Glomerular endothelial cell (primary cell): ENCODE measurements at places on chromosomes 1 and 21. TPM values are rescaled to one million over a fixed set of nuclear protein-coding genes. Genes with fewer than 3 reads are reported as not detected.

MIXL1 gene
- total RNA-seq: 0.10 and 1.6 TPM in 2 replicates

UBXN10 gene
- 0.06 and 0.24 TPM in 2 replicates for total RNA-seq

MRPS15 gene
- total RNA-seq: 59.2 and 82.6 TPM in 2 replicates

PLD5 gene
- 0.10 and 0.29 TPM in 2 replicates for total RNA-seq

PRKCZ gene
- total RNA-seq: 2.3 and 4.0 TPM in 2 replicates

SLAMF7 gene
- total RNA-seq: not detected in 2 replicates

TMIGD3 gene
- total RNA-seq: not detected in 2 replicates

ATP6V0B gene
- total RNA-seq: 103 and 119 TPM in 2 replicates

ZBTB37 gene
- total RNA-seq: 4.6 and 5.0 TPM in 2 replicates

BMP8B gene
- 0.05 TPM in 1 of 2 replicates, not detected in the other for total RNA-seq

PTPRF gene
- total RNA-seq: 262 and 345 TPM in 2 replicates

TBX15 gene
- not detected in 2 replicates for total RNA-seq

TNFSF4 gene
- total RNA-seq: 11.7 and 47.3 TPM in 2 replicates

TFF3 gene
- total RNA-seq: 5.4 and 10.8 TPM in 2 replicates

CCDC30 gene
- 0.34 and 0.64 TPM in 2 replicates for total RNA-seq

CRB1 gene
- total RNA-seq: 0.15 TPM in 1 of 2 replicates, not detected in the other

ARHGEF10L gene
- total RNA-seq: 16.6 and 20.4 TPM in 2 replicates
